ENCODE measurements at places on chromosomes 2 and 18.

DNA sequence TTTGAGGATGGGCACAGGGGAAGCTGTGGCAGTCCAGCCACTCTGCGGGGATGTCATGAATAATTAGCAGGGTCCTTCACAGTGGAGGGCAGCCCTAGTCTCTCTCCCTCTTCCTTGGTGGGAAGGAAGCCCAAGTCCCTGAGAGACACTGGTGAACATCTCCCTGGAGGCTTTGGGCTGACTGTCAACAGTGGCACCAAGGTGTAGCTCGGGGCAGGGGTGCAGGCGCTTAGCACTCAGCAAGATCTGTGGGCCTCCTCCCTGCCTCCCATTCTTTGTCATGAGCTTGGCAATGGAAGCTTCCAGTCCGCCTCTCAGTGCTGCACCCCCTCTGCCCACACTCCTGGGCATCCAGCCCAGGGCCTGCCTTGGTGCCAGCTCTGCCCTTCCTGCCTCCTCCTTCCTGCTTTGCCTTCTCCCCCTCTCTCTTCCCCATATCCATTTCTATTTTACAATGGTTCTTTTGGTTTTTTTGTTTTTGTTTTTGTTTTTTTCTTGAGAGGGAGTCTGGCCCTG, 59.4 kb downstream of the STEAP3 start:
- DNase-seq = no peak
- no peaks in the 10 kb centered on the region for H3K36me3 ChIP-seq
- H3K27me3 ChIP-seq = no peaks in the 10 kb centered on the region
- peak overlapping the region; percentile 34 for H3K4me3 ChIP-seq
- H3K4me1 ChIP-seq = no peaks in the 10 kb centered on the region
- no peak overlapping the region for H3K27ac ChIP-seq

- no peak overlapping the region for H3K27ac ChIP-seq
- H3K36me3 ChIP-seq = no peaks in the 10 kb centered on the region
- H3K27me3 ChIP-seq = no peaks in the 10 kb centered on the region
- no peak for DNase-seq
Measured at GRCh38 chr18:35494251-35495220, 3.2 kb downstream of the INO80C start.

GRCh38 chr2:227805578-227805977, 8.1 kb upstream of the CCL20 start:
- H3K4me1 ChIP-seq = no peaks in the 10 kb centered on the region
- no peak for DNase-seq
- no peak overlapping the region for H3K4me3 ChIP-seq
- no peaks in the 10 kb centered on the region for H3K36me3 ChIP-seq
- no peaks in the 10 kb centered on the region for H3K27me3 ChIP-seq

DNA sequence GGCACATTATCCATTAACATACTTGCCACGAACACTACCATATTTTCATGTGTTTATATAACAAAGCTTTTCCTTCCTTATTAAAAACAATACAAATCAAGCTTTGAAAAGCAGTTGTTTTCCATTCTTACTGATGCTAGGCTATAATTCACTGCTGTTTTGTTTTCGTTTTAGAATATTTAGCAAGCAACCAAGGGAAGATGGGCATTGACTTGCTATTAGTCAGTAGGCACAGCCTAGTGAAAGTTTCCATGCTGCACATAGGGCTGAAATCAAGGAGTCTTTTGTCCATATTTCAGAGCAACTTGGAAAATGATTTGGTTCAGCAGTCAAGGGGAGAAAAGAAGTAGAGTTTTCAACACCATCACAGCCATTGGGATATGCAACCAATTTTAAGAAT, 31.3 kb downstream of the BCL2 start:
- no peak overlapping the region for H3K4me3 ChIP-seq
- H3K27ac ChIP-seq = no peak overlapping the region
- H3K4me1 ChIP-seq = no peaks in the 10 kb centered on the region
- peaks cover 8% of the 10 kb centered on the region for H3K36me3 ChIP-seq
- DNase-seq = no peak

- H3K4me3 ChIP-seq = no peak overlapping the region
- H3K4me1 ChIP-seq = no peaks in the 10 kb centered on the region
- no peak overlapping the region for H3K27ac ChIP-seq
- no peak for DNase-seq
Measured at GRCh38 chr2:160541745-160542144, 48.1 kb upstream of the RBMS1 start.

GRCh38 chr2:97965116-97965515, 30.6 kb downstream of the TMEM131 start:
- no peaks in the 10 kb centered on the region for H3K4me1 ChIP-seq
- H3K27me3 ChIP-seq = no peaks in the 10 kb centered on the region
- no peaks in the 10 kb centered on the region for H3K36me3 ChIP-seq
- no peak for DNase-seq
- no peak overlapping the region for H3K4me3 ChIP-seq
- no peak overlapping the region for H3K27ac ChIP-seq

DNA sequence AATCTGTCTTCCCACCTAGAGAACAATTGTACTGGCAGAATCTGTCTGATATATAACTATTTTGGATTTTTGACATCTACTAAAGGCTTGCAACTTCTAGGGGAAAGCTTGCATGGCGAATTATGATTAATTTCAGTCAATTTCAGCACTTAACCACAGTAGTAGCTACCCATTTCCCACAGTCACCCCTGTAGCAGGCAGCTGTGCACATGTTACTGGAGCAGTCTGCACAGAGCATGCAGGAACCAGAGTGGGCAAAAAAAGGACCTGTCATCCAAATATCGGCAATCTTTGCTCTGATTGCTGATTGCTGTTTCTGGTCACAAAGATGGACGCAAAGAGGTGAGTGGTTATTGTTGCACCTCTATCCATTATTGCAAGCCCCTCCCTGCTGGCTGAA, 473.3 kb downstream of the SPAG16 start:
- H3K36me3 ChIP-seq = no peaks in the 10 kb centered on the region
- no peak overlapping the region for H3K27ac ChIP-seq
- no peak overlapping the region for H3K4me3 ChIP-seq

GRCh38 chr18:30945761-30946160, 96.8 kb downstream of the DSC3 start:
- peaks cover 1% of the 10 kb centered on the region for H3K4me1 ChIP-seq
- DNase-seq = no peak
- no peak overlapping the region for H3K27ac ChIP-seq

Data from neuronal stem cell (in vitro differentiated cells).